ENCODE measurements at places on chromosomes 5 and 9.

- DNase-seq, result peak; percentile 16
Observed at GRCh38 chr9:21684831-21685362, 117.5 kb upstream of the MTAP start.

DNA sequence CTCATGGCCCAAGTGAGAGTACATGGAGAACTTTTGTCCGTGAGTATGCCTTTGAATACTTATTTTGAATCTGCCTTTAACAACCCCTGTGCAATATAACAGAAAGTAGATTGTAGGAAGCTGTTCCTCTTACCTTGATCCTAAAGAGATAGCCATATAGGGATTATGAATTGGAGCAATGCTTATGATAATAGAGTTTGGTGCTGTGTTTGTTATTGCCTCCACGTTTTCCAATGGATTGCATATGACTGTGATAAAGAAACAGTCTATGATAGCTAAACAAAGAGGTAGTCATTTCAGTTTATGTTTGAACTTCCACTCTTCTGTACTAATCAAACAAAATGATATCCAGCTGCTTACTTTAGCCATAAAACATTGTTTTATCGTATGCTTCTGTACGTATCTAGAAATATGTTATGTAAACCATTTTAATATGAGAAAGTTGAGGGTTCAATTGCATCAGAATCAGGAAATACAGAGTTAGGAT, 199.6 kb upstream of the RGMB start:
- no peak for DNase-seq

- DNase-seq, result no peak
Observed at GRCh38 chr9:12463641-12464040, 229.5 kb upstream of the TYRP1 start.

- no peak for DNase-seq
Observed at GRCh38 chr5:137888466-137888862, 793 bp upstream of the PKD2L2 start.

- no peak for DNase-seq
Observed at GRCh38 chr9:95007226-95007869, 280.8 kb downstream of the AOPEP start.

DNA sequence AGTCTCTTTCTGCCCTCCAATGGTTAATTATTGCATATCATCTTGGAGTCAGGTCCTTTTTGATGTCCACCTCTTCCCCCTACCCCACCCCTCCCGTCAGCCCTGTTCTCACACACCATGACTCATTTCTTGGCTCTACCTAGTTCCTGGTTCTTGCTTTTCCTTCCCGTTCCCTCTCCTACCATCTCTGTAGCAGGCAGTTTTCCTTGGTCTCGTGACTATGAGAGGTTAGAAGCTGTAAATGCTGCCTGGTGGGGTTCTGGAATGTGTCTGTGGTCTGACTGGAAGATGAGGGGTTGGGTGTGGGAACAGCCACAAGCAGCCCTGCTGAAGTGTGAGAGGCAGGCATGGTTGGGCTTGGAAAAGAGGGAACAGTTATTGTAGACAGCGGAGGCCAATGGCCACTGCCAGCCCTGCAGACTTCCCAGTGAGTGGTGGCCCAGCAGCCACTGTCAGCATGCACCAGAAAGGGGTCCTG, 18.2 kb downstream of the SLC22A5 start:
- no peak for DNase-seq

- no peak for DNase-seq
Observed at GRCh38 chr9:15048772-15049171, 138.5 kb upstream of the FREM1 start.

- no peak for DNase-seq
Observed at GRCh38 chr5:2093859-2094615, 211.3 kb upstream of the IRX4 start.

DNA sequence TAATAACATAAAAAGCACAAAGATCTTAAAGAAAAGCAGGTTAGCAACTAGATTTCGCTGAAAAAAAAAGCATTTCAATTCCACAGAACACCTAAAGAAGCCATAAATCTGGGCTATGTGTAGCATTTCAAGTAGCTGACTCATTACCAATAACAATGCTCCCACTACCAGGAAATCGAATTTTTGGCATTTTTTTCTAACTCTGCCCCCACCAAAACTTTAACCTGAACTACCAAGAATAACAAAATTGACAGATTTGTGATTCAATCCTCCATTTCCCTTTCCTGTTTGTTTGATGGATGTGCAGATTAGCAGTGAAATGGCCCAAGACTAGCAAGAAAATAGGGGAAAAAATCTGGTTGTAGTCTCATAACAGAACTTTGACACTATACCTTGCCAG, 180.2 kb downstream of the RASEF start:
- no peak for DNase-seq

GRCh38 chr5:75639535-75640311, 28.5 kb downstream of the ANKDD1B start:
- DNase-seq, result no peak

DNA sequence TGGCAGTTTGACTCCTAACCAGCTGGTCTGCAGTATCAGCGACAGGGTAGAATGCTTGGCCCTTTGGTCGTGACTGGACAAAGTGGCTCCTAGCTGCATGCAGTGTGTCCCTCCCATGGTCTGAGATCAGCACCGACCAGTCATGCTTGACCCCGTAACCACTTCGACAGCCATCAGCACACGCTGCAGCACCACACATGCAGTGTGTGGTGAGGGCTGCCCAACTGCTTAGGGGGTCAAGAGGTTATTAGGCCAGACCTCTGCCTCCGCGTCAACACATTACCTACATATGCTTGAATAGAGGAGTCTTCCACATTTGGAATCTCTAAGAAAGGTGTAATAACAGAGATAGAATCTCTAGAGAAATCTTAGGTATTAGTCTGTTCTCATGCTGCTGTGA, 139.1 kb downstream of the FSTL4 start:
- no peak for DNase-seq

DNA sequence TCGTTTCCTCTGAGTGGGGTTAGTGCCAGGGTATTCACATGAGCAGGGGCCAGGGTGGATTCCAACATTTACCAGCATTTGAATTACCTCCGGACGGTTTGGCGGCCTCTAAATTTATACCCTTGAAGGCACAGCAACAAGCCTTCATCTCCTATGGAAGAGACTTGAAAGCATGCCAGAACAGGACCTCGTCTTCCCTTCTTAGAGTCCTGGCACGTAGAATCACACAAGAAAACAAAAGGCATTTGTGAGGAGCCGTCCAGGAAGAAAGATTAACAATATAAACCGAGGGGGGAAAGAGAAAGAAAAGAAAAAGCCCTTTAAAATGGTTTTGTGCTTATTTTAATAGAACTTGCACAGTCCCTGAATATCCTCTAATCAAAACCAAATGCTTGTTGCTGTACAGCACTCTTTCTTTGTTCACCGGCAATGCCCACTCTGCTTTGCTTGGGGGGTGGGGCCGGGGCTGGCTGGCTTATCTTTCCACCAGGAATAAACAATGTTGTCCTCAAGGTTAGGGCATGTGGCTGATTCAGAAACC, 575.8 kb upstream of the ZNF462 start:
- no peak for DNase-seq

GRCh38 chr9:137217276-137218211, 4.5 kb downstream of the RNF208 start:
- no peak for DNase-seq

DNA sequence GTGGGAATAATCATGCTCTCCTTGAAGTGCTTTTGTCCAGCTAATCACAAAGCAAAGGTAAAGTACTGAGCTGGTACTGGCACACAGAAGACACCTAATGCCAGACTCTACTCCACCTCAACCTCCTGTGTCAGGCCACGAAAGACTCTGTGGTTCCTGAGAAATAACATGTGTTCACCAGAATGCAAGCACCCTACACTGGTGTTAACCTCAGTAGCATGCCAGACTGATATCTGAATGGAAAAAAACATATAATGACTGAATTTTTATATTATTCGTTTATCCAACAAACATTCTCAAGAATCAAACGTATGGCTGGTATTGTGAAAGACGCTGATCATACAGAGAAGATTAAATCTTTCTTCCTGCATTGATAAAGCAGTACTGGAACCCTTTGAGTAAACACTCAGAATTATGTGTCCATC, 97.1 kb upstream of the IFNE start:
- DNase-seq, result peak; percentile 44

DNA sequence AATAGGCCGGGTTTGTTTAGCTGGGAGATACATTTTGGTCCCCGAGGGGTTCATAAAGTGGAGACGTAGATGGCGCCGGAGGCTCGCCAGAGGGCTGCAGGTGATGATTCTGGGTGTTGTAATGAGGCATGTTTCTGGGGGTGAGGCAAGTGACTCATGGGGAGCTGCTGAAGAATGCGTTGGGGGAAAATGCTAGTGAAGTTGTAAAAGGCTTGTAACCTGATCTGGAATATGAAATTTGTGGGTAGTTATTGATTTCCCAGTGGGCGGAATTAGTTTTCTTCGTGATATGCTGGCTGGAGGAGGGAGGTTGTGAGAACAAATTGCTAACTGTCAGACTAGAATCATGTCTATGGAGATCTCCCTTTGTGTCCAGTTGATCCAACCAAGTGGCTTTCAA, 158.3 kb downstream of the DOCK2 start:
- no peak for DNase-seq

DNA sequence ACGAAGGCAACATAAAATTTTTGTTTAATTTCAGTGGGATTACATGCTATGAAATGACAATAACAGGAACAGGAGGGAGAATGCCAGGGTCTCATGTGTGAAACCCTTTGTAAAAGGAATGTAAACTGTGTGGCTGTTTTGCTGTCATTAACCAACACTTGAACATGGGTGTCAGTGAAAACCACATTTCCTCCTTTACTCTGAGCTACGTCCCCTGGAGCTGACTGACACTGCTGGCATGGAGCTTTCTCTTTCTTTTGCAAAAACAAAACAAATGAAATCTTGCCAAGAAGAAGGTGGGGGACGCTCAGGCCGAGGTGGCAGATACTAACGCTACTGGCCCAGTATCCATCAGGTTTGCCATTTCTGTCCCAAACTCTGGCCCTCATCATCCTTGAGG, 121.4 kb downstream of the DMRT2 start:
- DNase-seq, result no peak

DNA sequence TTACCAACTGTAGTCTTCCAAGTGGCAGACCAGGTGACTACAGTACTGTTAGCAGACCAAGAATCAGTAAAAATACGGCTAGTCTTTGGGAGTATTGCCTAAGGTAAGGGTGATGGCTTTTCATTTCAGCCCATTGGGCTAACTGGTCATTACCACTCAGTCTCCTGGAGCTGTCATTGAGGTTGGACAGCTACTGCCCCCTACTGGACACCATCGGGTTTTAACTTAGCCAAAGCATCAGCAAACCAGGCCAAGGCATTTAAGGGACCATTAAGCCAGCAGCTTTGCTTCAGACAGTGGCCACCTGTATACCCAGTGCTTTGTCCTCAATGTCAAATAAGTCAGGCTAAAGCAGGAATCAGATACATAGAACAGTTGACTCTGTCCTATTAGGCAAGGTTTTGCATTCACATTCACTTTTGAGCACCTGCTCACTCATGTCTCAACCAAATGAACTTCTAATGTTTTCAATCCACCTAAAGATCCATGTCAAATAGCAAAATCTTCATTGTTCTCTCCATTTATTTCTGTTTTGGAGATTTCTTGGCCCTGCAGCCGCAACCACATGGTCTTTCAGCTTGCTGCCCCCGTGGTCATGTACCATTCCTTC, 117.2 kb downstream of the INVS start:
- DNase-seq, result peak; percentile 33

- DNase-seq, result no peak
Observed at GRCh38 chr9:99973455-99973854, 67.0 kb downstream of the STX17 start.

DNA sequence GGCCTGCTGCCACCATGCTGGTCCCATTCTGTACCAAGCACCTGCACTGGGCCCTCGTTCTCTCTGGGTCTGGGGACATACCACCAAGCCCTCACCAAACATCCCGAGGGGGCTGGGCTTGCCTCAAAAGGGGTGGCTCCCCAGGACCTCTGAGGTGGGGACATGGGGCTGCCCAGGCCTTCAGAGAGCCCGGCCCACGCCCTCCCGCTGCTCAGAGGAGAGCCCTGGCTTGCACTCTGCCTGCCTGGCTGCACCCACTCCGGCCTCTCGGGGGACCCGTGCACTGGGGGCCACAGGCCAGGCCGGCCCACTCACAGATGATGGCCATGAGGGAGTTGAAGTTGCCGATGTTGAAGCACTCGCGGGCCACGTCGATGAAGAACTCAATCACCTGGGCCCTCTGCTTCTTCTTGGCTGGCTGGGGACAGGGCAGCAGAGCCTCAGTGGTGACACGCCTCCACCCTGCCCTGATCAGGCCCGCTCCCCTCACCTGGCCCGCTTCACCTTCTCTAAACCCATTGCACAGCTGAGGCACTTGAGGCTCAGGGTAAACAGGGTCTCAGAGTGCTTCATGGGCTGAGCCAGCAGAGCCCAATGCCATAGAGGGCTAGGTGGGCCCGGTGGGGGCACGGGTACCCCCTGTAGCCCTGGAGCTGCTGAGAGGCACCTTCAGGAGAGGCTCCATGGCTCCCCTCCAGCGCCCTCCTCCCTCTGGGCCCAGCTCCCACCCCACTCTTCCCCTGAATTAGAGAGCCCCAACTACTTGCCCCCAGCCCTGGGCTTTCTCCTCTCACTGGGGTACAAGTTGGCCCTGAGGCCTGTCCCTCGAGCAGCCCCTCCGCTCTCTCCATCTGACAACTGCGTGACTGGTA, 47.7 kb upstream of the RNF130 start:
- no peak for DNase-seq

DNA sequence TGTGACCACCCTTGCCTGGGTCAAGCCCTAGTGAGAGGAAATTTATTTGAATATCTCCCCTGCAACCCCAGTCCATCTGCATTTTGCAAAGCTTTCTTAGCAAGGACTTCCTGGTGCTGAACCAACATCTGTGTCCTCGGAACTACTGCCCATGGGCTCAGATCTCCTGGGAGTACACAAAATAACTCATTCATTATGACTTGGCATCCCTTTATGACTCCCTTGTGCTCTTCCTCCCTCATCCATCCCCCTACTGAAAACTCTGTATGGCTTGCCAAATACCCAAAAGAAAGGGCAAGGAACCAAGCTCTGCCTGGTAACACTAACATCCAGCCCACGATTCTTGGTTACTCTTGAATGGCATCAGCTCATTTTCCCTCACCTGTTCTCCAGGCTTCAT, 368.5 kb downstream of the NTRK2 start:
- no peak for DNase-seq

- DNase-seq, result peak; percentile 30
Observed at GRCh38 chr9:135905380-135906258, 1.7 kb downstream of the CAMSAP1 start.

- DNase-seq, result no peak
Observed at GRCh38 chr9:22119522-22120158, 110.5 kb upstream of the CDKN2B start.

GRCh38 chr9:93236541-93237206, 52.7 kb downstream of the WNK2 start:
- DNase-seq, result no peak

- DNase-seq, result no peak
Observed at GRCh38 chr9:83155733-83156132, 92.8 kb upstream of the RASEF start.

- no peak for DNase-seq
Observed at GRCh38 chr9:27440888-27441740, 83.0 kb upstream of the IFNK start.

DNA sequence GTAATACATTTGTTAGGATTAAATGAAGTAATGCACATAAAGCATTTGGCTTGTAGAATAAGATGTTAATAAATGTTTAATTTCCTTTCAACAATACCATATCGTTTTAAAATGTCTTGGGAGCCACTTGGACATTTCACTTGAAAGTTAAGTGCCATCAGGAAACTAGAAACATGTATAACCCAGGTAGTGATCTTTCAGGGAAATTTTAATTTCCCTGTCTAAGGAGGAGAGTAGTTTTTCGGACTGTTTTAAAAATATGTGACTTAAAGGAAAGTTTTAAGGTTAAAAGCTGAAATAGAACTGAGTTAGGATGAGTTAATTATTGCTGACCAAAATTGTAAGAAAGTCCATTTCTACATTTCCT, 18.0 kb downstream of the CDC42SE2 start:
- DNase-seq, result no peak

Measured in CD4-positive, alpha-beta T cell (primary cell).